CD4-positive, alpha-beta T cell treated with Interleukin-2 at 100 ng/mL for 4 hours (primary cell): ENCODE measurements at places on chromosomes 4 and X.

DNA sequence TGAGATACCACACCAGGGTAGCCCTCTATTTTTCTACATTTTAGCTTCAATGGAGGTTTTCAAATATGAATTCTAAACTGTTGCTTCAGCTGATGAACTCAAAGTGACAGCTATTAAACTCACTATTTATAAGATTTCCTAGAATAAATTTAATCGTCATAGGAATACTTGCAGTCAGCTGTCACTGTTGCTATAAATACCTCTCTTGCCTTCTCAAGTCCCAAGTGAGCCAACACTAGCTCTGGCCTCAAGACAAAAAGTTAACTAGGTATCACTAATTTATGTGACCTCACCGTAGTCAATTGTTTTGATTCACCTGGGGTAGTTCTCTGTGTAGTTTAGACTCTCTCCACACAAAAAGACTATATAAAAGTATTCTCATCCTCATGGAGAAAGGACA, 34.3 kb upstream of the PROM1 start:
- no peak for DNase-seq

DNA sequence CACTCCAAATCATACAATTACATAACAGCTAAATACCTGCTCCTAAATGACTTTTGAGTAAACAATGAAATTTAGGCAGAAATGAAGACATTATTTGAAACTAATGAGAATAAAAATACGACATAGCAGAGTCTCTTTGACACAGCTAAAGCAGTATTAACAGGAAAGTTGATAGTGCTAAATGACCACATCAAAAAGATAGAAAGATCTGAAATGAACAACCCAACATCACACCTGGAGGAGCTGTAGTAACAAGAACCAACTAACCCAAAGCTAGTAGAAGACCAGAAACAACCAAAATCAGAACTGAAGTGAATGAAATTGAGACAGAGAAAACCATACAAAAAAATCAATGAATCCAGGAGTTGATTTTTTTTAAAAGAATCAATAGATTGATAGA, 257.8 kb downstream of the ARAP2 start:
- no peak for DNase-seq

GRCh38 chrX:39227371-39227770, 426.1 kb downstream of the MID1IP1 start:
- no peak for DNase-seq

DNA sequence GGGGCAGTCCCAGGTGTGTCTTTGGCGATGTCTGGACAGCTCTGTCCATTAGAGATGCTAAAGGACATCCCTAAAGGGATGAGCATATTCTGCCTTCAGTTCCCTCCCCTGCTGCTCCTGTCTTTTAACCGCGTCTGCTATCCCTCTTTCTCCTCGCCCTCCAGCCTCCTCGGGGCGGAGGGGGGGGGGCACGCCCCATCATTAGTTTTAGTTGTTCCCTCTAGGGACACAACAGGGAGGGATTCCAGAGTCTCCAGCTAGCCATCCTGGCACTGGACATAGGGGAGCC, 1.1 kb downstream of the MSL3 start:
- DNase-seq, result no peak

DNA sequence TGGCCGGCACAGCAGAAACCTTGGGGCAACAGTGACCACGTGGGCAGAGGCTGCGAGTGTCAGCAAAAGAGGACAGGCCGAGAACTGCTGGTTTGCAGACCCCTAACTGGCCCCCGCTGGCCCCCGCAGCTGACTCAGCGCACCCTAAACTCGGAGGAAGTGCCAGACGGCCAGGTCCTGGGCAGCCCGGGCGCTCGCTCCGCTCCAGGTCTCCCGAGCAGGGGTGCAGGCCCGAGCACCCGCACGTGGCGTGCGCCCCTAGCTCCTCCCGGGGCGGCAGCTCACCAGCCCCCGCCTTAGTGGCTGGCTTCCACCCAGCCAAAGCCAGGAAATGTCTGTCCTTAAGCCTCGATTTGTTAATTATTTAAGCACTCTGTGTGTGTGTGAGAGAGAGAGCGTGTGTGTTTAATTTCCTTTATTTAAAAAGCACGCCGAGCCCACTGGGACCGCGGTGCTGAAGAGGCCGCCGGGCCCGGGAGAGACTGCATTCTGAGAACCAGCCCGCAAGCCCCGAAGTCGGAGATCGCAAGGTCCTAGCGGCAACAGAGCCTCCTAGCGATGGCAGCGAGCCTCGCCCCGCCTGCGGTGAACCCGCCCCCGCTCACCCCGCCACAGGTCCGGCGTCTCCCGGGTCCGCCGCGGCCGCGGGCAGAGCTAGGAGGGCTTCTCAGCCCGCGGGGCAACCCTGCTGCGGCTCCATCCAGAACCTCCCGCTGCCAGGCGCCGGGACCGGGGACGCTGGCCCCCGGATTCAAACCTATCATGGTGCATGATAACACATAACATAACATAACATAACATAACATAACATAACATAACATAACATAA, 45.9 kb upstream of the CDKN2AIP start:
- DNase-seq, result peak; percentile 62

DNA sequence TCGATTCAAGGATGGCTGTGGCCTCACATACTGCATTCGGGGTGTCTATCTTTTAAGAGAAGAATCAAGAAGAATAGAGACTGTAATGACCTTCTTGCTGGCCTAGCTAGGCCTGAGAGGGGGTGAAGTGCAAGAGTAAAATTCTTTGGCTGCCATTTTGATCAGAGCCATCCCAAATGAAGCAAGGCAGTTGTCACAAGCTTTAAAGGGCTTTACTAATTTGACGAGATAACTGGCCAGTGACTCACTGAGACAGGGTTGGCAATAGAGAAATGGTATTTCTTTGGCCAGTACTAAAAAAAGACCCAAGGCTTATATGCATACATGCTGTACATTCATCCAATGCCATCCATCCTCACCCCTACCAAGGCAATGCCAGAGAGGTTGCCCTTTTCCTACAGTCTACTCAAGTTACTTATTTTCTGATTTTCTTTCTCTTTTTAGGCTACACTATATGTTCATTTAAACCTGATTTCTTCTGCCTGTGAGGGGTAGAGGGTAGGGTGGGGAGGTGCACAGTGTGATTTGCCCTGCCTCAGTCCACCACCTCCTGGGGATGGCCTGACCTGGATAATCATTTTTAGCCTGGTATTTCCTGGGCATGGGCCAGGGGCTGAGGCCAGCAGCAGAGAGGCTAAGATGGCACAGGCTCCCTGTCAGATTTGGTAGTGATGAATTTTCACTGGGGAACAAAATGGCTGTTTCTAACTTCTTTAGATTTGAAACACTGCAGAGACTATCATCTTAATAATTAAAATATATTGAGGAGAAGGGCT, 32.2 kb downstream of the ATG4A start:
- no peak for DNase-seq

GRCh38 chr4:84681486-84682274, 98.8 kb downstream of the CDS1 start:
- DNase-seq, result no peak

DNA sequence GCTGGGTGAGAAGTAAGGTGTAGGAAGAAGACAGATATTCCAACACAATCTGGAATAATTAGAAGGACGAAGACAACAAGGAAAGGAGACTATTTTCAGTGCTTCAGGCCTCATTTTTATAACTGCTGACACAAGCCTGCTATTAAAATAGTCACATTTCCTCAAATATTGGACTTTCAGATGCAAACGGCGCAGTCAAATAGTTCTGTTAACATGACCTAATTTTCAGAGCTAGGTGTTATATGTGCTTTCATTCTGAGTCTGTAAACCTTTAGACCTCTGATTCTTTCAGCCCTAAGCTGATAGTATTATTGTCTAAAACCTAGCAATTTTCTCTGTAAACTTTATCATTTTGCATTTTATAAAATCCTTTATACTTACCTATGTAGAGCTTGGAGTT, 261.5 kb downstream of the IL1RAPL1 start:
- DNase-seq, result no peak

- DNase-seq, result no peak
Observed at GRCh38 chr4:41256740-41257256, at the start of gene UCHL1. Gene UCHL1, plus strand, starts transcription at chr4:41256928. Its CDS starts 49 bp downstream, at chr4:41256977.

- DNase-seq, result no peak
Observed at GRCh38 chrX:45972636-45973035, 572.6 kb downstream of the ZNF674 start.

GRCh38 chrX:13013363-13014110, 30.9 kb downstream of the FAM9C start:
- peak; percentile 69 for DNase-seq

DNA sequence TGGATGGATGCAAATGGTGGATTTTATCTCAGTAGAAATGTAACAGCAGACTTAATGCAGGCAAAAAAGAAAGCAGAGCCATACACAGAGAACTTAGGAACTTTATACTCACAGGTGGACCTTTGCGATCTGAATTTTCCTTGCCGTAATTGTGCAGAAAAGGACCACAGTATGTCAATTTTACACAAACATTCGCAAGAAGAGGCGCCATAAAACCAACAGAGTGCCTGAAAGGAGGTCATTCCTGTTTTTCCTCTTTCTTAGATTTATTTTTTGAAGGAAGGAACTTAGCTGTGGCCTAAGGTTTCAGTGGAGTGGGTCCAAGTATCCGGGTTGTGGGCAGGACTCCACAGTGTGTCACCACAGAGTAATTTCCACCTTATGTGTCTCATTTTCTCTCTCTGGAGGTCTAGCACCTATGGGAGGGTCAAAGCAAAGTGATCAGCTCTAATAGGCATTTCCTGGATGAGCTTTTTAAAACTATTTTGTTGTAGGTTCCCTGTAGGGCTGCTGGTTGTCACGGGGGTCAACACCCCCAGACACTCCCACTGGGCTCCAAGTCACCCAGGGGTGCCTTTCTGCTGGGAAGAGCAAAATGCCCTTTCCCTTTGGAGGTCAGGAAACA, 24.7 kb upstream of the PBDC1 start:
- peak; percentile 13 for DNase-seq

GRCh38 chrX:111040377-111041017, 55.5 kb upstream of the PAK3 start:
- DNase-seq, result no peak

GRCh38 chrX:85569686-85570085, 190.2 kb upstream of the POF1B start:
- DNase-seq, result no peak

- DNase-seq, result no peak
Observed at GRCh38 chrX:9860826-9861225, 74.6 kb downstream of the SHROOM2 start.

DNA sequence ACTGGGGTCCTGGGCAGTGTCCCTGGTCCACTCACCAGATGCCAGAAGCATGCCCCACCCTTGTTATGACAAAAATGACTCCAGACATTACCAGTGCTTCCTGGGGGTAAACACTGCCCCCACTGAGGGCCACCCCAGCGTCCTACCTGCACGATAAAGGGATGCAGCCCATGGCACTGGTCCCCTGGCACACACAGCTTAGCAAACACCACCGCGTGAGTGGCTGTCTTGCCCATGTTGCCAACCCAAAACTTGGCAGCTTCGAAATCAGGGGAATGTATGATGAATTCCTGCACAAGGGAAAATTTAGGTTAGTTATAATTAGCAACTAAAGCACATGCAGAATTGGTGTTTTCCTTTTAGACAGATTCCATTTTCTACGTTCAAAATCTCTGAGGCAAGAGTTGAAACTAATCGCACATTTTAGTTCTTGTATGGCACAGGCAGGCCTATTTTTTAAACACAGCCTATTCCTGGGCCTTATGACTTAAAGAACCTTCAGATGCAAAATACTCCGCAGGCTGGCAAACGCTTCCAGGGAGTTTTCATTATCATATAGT, 30.4 kb downstream of the ACOX3 start:
- no peak for DNase-seq

DNA sequence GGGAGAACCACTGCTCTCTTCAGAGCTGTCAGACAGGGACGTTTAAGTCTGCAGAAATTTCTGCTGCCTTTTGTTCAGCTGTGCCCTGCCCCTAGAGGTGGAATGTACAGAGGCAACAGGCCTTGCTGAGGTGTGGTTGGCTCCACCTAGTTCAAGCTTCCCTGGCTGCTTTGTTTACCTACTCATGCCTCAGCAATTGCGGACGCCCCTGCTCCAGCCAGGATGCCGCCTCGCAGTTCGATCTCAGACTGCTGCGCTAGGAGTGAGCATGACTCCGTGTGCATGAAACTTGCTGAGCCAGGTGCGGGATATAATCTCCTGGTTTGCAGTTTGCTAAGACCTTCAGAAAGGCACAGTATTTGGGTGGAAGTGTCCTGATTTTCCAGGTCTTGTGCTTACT, 70.9 kb downstream of the MAGEB5 start:
- no peak for DNase-seq

GRCh38 chr4:19936476-19936875, 315.2 kb upstream of the SLIT2 start:
- no peak for DNase-seq

DNA sequence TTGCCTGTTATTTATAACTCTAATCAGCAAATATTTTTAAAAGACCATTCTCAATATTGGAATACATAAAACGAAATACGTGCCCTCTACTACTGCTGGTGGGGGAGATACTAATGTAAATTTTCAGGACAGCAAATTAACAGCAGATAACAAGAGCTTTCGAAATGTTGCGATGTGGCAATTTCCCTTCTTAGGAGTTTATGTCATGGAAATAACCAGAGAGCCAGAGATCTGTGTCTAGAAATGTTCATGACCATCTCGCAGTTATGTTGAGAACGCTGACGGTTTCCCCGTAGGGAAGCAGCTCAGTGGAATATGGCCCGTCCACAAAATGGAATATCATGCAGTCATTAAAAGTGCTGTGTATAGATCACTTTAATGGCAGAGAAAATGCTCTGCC, 238.4 kb upstream of the PSAPL1 start:
- no peak for DNase-seq

DNA sequence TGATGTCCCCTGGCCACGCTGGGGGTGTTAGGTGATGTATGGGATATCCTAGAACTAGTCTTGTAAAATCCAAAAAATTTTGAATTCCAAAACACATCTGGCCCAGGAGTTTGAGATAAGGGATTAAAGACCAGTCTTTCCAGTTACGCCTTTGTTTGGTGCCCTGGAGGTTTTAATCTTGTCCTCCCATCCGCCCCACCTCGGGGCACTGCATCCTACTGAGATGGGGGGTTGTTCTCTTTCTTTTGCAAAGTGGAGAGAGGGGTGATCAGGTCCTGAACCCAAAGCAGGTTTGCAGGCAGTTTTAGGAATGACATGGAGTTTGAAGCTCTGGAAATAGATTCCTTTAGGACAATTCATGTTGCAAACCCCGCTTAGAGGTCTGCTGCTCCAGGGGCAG, 1.8 kb downstream of the SUV39H1 start:
- DNase-seq, result no peak

- no peak for DNase-seq
Observed at GRCh38 chr4:186486172-186486571, 69.2 kb downstream of the MTNR1A start.

DNA sequence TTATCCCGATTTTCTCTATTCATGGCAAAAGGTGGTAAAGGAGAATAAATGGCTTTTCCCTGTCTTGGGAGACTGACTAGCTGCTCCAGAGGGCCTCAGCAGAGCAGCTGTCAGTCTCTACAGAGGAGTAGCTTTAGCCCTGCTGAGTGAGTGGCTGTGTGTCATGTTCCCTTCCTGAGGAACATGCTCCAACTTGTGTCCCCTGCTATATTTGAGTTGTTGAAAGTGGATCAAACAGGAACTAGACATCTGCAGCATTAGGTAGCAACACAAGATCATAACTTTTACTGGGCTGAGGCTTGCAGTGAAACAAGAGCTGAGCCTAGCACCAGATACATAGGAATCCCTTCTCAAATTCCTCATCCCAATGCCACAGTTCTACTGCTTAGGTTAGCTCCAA, 26.7 kb upstream of the PLAC1 start:
- DNase-seq, result no peak
